Activated naive CD8-positive, alpha-beta T cell treated with anti-CD3 and anti-CD28 coated beads for 36 hours (primary cell): ENCODE measurements at places on chromosomes 1 and 21.

DNA sequence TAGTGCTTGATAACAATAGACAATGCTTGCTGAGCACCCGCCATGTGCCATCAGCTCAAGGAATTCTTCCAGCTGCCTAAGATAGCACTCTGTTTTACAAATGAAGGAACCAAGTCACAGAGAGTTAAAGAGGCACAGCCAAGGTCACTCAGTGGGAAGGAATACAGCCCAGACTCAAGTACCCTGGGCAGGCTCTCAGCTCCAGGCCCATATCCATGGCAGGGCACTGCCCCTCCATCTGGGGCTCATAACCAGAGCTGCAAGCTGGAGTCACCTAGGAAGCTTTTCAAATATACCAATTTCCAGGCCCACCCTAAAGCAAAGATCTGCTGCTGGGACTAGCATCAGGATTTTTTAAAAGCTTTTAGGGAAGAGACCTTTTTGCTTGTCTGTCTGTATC, 1.6 kb downstream of the CLEC20A start:
- DNase-seq: no peak

GRCh38 chr1:15961492-15961891, 14.4 kb downstream of the ZBTB17 start:
- no peak for DNase-seq

DNA sequence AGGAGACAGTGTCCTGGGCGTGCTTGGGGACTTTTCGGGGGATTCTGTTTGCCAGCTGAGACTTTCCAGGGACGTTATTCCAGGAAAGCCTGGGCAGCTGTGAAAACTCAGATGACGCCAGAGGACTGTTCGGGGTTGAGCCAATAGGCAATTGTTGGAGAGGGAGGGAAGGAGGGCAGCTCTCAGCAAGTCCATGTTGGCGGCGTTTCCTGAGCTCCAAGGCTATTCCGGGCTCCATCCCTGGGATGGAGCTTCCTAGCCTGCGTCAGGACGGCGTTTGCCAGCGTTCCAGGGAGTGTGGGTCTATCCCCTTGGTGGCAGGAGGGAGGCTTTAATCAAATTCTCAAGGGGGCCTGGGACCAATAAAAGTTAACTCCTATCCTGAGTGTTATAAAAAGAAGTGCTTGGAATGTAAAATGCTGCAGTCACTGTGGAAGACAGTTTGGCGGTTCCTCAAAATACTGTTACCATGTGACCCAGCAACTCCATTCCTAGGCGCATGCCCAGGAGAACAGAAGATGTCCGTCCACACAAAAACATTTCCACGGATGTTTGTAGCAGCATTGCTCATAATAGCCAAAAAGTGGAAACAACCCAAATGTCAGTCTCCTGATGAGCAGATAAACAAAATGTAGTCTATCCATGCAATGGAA, 15.2 kb downstream of the SLC27A3 start:
- no peak for DNase-seq

DNA sequence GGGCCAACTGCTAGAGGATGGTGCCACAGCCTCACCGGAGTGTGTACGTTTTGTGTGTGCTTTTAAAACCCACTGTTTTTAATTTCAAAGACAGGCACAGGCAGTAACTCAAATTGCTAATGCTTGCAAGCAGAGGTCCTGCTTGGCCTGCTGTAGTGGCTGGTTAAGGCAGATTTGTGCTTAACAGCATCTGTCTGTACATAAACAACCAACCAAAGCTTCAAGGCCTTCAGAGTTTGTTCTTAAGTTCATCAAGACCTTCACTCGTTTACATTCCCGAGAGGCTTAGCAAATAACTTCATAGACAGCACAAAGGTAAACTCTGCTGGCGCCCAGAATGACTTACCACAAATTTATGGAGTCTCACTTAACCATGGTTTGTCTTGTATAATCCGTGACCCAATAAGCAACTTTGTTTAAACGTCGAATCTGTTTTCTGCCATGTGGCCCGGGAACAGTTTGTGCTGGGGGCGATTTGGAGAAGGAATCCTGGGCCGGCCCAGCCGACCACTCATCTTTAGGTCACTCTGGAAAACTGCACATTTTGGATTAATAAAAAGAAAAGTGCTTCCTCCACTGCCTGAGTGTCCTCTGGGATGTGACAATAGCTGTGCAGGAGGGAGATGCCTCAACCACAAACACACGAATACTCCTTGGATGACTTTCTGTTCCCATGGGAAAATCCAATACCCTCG, 58.1 kb downstream of the CAPZB start:
- DNase-seq: no peak

GRCh38 chr21:35940074-35940927, 120.0 kb downstream of the SETD4 start:
- DNase-seq: peak; percentile 3

DNA sequence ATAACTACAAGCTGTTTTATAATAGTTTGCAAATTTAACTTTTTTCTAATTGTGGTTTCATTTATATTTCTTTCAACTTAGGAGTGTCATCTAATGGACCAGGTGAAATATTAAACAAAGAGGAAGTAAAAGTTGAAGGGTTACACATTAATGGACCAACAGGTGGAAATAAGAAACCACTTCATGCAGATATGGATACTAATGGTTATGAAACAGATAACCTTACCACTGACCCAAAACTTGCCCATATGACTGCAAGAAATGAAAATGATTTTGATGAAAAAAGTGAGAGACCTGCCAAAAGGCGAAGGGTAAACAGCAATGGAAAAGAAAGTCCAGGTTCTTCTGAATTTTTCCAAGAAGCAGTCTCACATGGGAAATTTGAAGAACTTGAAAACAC, 59.7 kb downstream of the MIER1 start:
- no peak for DNase-seq

GRCh38 chr1:1573843-1574720, 581 bp downstream of the SSU72 start:
- DNase-seq: peak; percentile 82

- DNase-seq: no peak
Observed at GRCh38 chr1:244552336-244552735, 91.3 kb downstream of the CATSPERE start.

- DNase-seq: no peak
Observed at GRCh38 chr1:15139654-15140350, 13.7 kb upstream of the TMEM51 start.

DNA sequence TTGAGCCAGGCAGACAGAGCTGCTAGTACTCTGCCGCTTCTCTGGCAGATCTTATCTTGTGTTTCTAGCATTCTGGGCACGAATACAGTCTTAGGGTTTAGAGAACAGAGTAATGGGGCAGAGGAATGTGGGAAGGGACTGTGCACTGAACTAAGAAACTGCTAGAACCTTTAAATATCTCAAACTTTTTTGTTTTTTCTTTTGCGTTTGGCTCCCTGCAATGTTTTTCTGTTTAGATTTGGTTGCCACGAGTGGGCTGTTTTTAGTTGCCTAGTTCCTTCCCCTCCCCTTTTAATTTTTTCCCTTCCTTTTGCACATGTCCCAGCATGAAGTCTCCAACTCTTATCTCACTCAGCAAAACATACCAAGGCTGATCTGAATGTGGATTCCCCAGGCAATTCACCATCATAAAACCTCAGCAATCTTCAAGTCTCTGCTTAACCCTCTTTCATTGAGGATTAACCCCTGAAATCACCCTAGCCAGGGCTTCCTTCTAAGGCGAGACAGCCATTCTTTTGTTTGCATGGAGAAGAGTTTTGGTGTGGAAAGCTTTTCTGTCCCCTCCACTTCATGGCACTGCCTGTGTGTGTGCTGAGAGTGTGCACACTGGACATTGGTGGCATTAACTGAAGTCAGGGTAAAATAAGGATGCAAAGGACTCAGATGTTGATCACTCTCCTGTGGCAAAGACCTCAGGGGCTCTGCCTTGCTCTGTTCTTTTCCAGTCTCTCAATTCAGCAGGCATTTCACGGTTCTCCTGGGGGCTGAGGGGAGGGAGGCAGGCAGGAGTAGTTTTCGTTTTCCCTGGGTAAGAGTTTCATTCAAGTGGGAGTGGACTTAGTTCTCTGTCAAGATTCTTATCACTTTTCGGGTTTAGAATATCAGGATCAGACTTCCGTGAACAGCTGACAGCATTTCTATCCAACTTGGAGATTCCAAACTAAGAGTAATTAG, 2.8 kb upstream of the ATF3 start:
- DNase-seq: no peak

GRCh38 chr1:170932236-170932635, 3.1 kb upstream of the MROH9 start:
- DNase-seq: no peak

- no peak for DNase-seq
Observed at GRCh38 chr1:211518330-211519289, 26.6 kb upstream of the RD3 start.

- no peak for DNase-seq
Observed at GRCh38 chr1:223486366-223486765, 93.2 kb downstream of the CCDC185 start.

DNA sequence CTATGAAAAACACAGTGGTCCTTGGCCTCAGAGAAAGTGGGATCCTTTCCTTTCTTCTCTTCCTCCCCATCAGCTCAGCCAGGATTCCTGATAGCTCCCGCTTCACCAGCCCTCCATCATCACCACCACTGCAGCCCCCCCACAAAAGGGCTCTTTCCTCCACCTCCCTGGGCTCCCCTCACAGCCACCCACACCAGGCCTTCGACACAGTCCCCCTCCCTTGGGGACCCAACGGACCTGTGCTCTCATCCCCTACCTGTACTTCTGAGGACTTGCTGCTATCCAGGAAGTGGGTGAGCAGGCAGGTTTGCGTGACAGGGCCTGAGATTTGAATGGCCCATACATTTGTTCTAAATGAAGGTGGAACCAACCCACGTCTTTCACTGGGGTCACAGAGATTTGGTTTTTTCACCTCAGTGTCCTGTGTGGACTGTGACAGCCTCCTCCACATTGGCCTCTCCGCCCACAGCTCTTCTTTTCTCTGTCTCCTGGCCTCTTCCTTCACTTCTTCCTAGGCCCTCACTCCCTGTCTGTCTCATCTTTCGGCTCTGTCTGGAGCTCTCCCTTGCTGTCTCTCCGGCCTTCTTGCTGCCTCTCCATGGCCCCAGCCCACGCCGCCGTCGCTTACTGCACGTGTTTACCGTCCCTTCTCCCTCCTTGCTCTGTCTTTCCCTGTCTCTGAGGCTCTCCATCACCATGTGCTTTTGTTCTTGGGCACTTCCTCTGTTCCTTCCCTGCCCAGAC, 238.6 kb downstream of the FOXD2 start:
- no peak for DNase-seq

DNA sequence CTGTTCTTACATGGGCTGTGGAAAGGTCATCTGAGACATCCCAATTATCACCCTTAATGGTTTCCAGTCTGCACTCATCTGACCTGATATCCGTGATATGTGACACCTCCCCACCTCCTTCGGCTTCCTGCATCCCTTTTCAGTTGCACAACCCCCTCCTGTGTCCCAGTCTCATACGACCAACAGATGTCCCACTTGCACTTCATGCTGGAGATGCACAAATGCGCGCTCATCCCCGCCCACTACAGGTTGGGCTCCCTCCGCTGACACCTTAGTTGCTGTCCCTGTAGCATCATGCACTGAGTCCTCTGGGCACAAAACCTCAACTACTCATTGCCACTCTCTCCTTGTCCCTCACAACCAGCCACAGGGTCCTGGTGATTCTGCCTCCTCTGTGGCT, 94.4 kb downstream of the MIS18A start:
- no peak for DNase-seq

DNA sequence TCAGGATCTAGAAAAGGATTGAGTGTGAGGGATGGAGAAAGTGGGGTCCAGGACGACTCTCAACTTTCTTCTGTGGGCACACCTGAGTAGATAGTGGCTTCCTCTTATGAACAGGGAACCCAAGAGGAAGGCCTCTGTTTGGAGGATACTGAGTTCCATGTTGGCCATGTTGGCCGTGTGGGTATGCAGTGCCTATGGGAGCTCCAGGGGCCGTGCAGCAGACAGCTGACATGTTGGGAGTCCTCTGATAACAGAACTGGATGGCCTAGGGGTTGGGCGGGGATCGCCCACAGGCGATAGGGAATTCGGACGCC, 43.0 kb downstream of the TMEM53 start:
- DNase-seq: no peak

DNA sequence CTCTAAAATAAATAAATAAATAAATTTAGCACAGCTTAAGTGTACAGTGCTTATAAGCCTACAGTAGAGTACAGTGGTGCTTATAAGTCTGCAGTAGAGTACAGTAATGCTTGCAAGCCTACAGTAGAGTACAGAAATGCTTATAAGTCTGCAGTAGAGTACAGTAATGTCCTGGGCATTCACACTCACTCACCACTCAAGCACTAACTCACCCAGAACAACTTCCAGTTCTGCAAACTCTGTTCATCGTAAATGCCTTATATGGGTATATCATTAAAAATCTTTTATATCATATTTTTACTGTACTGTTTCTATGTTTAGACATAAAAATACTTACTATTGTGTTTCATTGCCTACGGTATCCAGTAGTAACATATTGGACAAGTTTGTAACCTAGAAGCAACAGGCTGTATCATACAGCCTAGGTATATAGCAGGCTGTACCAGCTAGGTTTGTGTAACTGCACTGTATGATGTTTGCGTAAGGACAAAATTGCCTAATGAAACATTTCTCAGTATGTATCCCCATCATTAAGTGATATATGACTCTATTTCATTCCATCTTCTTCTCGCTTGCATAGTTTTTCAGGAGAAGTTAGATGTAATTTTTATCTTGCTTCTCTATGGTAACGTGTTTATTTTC, 14.0 kb upstream of the S100B start:
- no peak for DNase-seq

DNA sequence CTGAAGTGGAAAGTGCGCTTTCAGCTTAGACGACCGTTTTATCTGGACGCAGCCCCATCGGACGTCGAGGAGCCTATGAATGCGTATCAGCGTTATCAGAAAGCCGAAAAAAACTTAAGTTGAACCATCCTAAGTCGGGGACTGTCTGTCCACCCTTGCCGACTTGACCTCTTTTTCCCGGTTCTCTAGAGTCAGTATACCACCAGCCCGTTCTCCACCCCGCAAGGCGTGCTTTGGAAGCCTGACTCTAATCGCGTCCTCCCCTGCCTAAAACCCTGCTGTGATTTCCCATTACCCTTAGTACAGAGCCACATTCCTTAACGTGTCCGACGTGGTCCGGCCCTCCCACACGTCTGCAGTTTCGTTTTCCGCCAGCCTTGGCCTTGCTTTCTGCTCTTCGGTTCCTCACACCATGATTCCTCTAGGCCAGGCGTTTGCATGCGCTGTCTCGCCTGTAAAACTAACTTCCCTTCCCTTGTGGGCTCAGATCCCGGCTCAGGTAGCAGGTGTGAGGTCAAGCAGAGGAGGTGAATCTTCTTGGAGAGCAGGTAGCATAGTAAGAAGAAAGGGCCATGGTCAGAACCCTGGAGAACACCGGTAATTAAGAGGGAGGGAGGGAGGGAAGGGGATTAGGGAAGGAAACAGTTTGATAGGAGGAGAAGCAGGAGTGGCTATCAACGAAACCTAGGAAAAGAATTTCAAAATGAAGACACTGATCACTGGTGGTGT, 865 bp downstream of the ADPRS start:
- DNase-seq: no peak

DNA sequence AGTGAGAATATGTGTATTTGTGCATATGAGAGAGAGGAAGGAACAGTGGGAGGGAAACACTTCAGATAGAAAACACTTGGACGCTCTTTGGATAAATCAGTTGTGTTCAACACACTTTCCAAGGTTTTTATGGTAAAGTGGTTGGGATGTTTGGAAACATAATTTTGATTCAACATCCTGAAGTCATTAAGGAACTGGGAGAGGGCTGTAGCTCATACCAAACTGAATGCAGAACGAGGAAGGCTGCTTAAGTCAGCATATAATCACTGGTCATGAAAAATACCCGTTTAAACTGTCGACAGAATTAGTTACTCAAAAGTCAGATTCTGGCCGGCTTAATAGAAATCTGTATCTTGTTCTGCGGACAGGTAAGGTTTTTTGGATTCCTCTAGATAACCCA, 14.9 kb downstream of the LIX1L start:
- DNase-seq: no peak
